ENCODE measurements at places on chromosomes 1 and 21.

GRCh38 chr1:230429067-230429735, 3.1 kb upstream of the PGBD5 start:
- no peak for DNase-seq

- DNase-seq: no peak
These were observed 98.0 kb upstream of the C1orf174 start for GRCh38 chr1:3998086-3998485.

GRCh38 chr1:38041936-38042834, 4.4 kb downstream of the POU3F1 start:
- no peak for DNase-seq

DNA sequence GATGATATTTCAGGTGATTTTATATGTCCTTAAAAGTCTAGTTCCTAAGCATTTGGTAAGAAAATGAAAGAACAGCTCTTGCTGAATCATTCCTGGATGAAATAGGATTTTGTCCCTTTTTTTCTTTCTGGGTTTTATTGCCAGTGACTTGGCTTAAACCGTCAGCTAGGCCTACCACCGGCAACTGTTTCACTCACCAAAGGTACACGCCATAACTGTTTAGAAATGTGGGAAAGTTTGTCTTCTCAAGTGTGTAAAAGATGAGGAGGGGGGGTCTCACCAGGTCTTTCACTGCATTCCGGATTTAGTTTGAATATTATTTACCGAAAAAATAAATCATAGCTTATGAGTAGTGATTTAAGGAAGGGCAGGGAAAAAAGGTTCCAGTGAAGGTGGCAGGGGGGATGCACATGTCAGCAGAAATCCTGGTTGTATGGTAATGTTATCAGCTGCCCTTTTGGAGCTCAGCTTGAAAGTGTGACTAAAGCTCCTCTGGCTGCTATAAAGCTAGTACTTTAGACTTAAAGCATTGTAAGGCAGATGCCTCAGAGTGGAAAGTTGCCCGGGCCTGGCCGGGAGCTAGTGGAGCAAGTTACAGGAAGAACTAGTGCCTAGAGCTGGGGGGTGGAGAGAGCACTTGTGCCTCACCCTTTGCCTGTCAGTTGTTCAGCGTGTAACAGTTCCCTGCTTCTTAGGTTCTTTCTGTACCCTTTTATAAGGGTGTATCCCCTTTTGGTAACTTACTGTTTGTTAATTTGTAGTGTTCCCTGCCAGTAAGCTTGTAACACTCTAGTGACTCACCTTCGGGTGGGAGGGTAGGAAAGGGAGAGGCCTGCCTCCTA, 3.1 kb downstream of the ATP1A1 start:
- peak; percentile 85 for DNase-seq

DNA sequence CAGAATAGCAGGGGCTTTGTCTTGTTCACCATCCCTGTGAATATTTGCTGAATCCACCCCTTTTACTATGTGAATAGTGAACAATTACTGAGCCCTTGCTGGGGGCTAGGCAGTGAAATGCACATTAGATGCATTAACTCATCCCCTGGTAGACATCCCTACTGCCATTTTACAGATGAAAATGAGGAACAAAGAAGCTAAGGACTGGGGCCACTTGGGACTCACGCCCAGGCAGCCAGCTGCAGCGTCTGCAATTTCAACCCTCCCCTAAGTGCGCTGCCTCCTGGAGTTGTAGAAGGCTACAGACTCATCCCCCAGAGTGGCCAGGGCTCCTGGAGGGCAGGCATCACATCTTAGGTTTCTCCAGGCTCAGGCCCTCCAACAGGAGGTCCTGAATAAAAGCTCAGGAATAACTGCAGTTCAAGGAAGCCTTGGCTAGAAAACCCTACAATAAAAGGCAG, 31.6 kb downstream of the CAPZB start:
- DNase-seq: no peak

DNA sequence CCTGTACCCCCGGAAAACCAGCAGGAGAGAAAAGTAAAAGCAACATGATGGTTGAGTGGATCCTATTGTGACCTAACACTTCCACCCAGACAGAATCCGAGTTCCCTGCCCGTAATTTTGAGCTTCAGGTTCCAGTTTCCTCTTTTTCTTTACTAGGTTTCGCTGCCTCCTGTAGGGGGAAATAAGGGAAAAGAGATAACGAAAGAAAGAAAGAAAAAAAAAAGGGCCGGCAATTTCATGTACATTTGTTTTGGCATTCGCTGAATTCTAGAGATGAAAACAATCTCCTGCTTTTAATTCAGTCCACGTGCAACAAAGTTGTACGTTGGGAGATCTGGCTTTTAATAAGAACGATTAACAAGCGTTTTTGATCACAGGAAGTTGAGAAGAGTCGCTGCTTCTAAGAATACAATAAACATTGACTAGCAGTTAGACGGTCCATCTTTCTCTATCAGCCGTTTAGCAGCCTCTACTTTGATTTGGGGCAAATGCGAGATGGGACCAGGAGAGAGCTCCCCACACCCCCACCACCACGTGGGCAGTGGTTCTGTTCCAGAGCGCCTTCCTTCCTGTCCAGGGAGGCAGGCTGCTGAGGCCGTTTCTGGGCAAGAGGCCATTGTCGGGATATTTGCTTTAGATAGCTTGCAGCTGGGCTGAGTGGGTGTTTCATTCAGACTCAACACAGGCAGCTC, 155.9 kb upstream of the RUNX1 start:
- DNase-seq: peak; percentile 92

GRCh38 chr1:228094432-228095016, 8.6 kb downstream of the C1orf35 start:
- no peak for DNase-seq

GRCh38 chr1:150006881-150007421, 3.6 kb downstream of the OTUD7B start:
- DNase-seq: peak; percentile 68

DNA sequence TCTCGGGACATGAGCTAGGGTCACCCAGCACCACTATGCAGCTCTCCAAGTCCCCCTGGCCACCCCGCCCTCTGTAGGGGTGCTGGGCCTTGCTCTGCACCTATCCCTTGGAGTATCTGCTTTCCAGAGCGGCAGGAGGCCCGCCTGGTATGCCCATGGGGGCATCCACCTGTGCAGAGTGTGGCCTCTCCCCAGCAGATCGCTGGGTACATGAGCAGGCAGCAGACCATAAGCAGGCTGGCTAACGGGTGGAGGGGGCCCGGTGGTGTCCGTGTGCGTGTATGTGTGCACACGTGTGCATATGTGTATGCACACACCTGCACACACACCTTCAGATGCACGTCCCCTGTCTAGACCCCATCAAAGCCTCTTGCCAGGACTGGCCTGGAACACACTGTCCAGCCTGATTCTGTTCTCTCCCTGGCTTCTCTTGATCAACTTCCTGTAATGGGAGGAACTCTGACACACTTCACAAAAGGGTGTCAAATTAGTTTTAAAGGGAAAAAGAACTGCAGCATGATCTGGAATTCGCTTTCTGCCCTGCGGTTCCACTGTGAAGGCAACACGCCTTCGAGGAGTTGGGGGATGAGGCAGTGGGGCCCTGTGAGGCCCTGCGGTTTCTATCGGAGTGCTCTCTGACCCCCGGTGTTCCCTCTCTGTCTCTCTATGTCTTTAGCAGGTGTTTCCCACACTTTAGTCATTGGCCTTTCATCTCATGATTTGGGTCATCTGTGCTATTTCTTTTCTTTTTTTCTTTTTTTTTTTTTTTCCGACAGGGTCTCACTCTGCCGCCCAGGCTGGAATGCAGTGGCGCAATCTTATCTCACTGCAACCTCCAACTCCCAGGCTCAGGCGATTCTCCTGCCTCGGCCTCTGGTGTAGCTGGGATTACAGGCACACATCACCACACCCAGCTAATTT, 17.2 kb upstream of the NPHP4 start:
- no peak for DNase-seq

DNA sequence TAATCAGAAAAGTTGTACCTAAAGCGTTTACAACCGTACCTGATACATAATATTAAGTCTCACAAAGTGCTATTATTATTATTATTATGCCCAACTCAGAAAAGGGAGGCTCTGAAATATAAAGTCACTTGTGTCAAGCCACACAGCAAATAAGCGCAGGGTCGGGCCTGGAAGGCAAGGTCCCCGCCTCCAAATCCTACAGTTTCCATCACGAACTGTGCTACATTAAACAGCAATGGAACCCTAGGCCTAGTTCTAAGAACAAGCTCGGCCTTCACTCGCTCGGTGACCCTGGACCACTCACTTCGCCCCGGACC, 549 bp downstream of the PARS2 start:
- no peak for DNase-seq
